ENCODE measurements at places on chromosomes 6 and 20. TPM values are rescaled to one million over a fixed set of nuclear protein-coding genes. Genes with fewer than 3 reads are reported as not detected.

Gene NT5E
- 6.2 TPM for total RNA-seq

Gene PSMF1
- total RNA-seq, result 185 TPM

Gene SAMD10
- total RNA-seq, result 77.0 TPM

Gene FRK
- total RNA-seq, result 0.05 TPM

Gene SCUBE3
- 0.16 TPM for total RNA-seq

Gene PRICKLE4
- not detected for total RNA-seq

Gene PCK1
- total RNA-seq, result not detected

Gene LRP11
- 10.6 TPM for total RNA-seq

All from activated T-cell treated with anti-CD3 and anti-CD28 coated beads, Interleukin-2, amount 50 U/mL, for 72 hours (primary cell).